ENCODE measurements at places on chromosomes 1 and 21.
A peak's percentile ranks its signal among the peaks of the same experiment; 100 is the strongest.

GRCh38 chr21:14260174-14260764 lies 44.3 kb downstream of the RBM11 start:
- no peak for DNase-seq

GRCh38 chr21:14712121-14712715 lies 166.1 kb upstream of the SAMSN1 start:
- no peak for DNase-seq

DNA sequence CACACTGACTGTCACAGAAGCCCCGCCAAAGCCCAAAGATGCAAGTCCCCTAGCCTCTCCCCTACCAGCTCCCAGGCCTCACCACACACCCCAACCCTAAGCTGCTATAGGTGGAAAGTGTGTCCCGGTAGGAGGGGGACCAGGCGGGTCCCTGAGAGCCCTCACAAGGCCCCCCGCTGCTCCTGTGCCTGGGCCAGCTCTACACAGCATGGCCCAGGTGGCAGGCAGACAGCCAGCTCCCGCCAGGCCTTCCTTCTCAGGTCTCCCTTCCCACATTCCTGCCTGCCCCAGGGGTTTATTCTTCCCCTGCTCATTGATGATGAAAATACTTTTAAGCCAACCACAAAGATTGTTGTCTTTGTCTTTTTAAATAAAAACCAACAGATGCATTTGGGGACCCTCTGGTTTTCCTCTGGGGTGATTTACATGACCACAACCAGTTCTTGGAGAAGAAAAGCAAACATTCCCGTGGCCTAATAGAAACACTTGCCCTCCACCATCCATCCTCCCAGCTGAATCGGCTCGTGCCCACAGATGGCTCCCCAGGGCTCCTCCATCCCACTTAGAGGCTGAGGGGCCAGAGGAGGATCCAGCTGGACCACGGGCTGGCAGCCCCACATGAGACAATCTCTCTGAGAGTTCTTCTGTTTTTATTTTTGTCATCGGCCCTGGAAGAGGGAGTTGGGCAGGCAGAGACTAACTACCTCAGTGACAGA lies 93.1 kb downstream of the DMRTB1 start:
- no peak for DNase-seq

- peak; percentile 11 for DNase-seq
Measured at GRCh38 chr21:42644223-42645208, 8.9 kb upstream of the PDE9A start.

GRCh38 chr1:70847013-70847412 lies 200.6 kb downstream of the PTGER3 start:
- no peak for DNase-seq

GRCh38 chr1:116574581-116575291 lies 3.9 kb upstream of the CD58 start:
- peak; percentile 41 for DNase-seq

- no peak for DNase-seq
Measured at GRCh38 chr1:17118706-17119075, 560 bp downstream of the PADI2 start.

All from kidney glomerular epithelial cell (primary cell).